ENCODE measurements at places on chromosomes 12 and 14. TPM values are rescaled to one million over a fixed set of nuclear protein-coding genes. Genes with fewer than 3 reads are reported as not detected.

Gene ACYP1
- 23.9 TPM for total RNA-seq

Gene KLHL33
- not detected for total RNA-seq

Gene EXOC3L4
- total RNA-seq, result 2.0 TPM

Gene CFL2
- 117 TPM for total RNA-seq

Gene MEG3
- 60.4 TPM for total RNA-seq

Gene TAS2R9
- not detected for total RNA-seq

Gene BCL11B
- 0.24 TPM for total RNA-seq

Gene EFS
- total RNA-seq, result not detected

Gene NFE2
- total RNA-seq, result 0.07 TPM

Gene YY1
- total RNA-seq, result 70.3 TPM

Gene TCHP
- 18.5 TPM for total RNA-seq

Gene PSMA3
- 230 TPM for total RNA-seq

Gene LRRIQ1
- 0.41 TPM for total RNA-seq

Gene PAWR
- total RNA-seq, result 67.0 TPM

Gene NTN4
- 57.2 TPM for total RNA-seq

Gene TAPBPL
- total RNA-seq, result 5.2 TPM
